ENCODE measurements at places on chromosomes 16 and 17.
A peak's percentile ranks its signal among the peaks of the same experiment; 100 is the strongest.

DNA sequence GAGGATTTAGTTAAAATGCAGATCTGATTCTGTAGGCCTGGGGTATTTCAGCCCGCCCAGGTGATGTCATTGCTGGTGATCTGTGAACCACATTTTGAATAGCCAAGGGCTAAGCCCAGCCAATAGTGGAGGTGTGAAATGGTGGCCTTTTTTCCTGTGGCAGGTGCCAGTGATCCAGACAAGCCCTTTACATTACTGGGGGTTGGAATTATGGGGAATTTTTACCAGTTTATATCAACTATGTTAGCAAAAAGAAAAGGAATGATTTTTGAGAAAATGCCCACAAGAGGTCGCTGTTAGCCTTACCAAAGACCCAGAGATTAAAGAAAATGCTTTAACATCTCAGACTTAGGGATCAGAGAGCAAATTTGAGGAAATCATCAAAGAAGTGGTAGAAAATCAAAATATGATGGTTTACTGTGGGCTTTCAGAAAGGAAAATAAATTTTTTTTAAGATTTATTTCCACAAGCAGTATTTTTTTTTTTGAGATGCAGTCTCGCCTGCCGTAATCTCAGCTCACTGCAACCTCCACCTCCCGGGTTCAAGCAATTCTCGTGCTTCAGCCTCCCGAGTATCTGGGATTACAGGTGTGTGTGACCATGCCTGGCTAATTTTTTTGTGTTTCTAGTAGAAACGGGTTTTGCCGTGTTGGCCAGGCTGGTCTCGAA is 3.9 kb downstream of the VPS35L start:
- DNase-seq: peak; percentile 23

- no peak for DNase-seq
Measured at GRCh38 chr17:81488276-81488860, 24.2 kb downstream of the ACTG1 start.

DNA sequence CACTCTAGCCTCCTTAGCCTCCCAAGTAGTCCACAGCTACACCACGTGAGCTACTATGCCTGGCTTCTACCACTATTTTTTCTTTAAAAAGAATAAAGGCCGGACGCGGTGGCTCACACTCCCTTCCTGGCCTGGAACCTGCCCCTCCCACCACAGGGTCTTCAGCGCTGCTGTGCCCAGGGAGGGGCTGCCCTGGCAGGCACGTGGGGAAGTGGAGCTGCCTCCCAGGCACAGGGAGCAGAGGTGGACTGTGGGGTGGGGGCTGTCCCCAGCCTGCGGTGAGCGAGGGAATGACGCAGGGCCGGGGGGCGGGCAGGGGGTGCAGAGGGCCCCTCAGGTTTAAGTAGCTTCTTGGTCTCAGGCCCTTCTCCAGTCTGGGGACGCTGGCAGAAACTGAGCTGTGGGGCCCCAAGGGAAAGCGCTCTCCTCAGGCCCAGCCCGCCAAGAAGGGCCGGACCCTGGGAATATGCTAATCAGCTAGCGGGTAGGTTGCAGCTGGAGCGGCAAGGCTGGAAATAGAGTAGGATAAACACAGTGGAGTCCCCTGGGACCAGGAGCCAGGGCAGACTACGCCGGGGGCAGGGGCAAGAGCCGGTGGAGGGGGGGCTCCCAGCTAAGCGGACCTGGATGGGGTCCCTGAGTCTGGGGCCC is 46.8 kb downstream of the TIMM22 start:
- DNase-seq: no peak

DNA sequence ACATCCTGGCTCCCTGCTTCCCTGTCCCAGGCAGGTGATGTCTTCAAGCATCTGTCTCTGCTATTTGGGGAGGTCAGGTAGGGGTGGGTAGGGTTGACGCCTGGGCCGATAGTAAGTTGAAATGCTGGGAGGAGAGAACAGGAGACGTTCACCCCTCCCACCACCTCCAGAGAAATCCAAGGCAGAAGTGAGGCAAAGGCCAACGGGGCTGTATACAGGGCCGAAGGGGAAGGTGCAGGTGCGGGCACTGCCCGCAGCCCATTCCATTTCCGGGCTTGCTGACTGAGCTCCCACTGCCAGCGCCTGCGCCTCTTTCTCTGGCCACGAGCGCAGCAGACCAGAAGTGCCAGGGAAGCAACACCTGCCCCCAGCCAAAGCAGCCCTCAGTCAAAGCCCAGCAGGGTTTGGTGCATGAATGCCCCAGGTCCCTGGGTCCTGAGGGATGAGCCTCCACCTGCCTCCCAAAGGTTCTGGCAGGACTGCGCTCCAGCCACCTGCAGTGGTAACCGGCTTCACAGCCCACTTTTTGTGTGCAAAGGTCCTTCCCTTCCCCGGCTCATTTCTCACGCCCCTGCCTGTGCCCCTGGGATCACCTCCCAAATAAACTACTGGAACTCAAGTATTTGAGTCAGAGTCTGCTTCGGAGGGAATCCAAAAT is 127.6 kb upstream of the TNRC6C start:
- DNase-seq: no peak

DNA sequence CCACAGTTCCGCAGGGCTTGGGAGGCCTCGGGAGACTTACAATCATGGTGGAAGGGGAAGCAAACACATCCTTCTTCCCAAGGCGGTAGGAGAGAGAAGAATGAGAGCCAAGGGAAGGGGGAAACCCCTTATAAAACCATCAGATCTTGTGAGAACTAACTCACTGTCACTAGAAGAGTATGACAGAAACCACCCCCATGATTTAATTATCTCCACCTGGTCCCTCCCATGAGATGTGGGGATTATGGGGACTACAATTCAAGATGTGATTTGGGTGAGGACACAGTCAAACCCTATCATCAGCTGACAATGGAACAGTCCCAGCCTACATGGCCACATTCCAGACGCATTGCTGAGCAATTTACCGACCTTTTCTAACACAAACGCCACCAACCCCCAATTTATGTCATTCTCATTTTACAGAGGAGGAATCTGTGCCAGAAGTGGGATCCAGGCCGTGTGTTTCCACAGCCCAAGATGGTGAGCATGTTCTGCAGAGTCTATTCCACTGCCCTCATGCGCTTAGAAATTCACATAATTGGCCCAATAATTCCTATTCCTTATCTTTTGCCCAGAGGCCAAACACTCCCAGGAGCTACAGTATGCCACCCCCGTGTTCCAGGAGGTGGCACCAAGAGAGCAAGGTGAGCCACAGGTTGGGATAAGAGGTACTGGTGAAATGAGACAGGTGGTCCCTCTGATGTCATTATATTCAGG is 17.3 kb downstream of the MILR1 start:
- no peak for DNase-seq

Measured in NCI-H1417 treated with DMSO at 0.1 percent for 48 hours (cell line).